ENCODE measurements at places on chromosomes 5 and 9.
A peak's percentile ranks its signal among the peaks of the same experiment; 100 is the strongest.

GRCh38 chr5:71924325-71924724, 182.9 kb upstream of the MAP1B start:
- DNase-seq, result no peak

GRCh38 chr5:119385536-119386128, 29.8 kb downstream of the TNFAIP8 start:
- DNase-seq, result no peak

DNA sequence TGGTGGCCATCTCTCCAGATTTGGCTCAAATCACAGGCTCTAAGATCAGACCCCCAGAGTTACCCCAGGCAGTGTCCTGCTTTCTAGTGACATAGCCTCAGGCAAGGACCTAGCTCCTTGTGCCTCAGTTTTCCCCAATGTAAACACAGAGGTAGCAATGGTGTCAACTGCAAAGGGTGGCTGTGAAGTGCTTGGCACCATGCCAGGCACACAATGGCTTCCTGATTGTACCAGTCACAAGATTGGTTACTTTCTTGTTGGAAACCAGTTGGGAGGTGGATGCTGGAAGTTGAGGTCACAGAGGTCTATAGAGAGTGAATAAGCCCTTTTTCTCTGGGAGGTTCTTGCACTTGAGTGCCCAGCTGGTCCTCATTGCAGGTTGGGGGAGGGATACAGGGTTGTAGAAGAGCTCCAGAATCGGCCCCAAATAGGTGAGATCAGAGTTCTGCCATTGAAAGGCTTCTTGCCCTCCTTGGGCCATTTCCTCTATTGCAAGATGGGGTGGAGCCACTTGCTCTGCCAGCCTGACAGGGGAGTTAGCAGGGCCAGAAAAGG, 2.3 kb downstream of the STKLD1 start:
- no peak for DNase-seq

DNA sequence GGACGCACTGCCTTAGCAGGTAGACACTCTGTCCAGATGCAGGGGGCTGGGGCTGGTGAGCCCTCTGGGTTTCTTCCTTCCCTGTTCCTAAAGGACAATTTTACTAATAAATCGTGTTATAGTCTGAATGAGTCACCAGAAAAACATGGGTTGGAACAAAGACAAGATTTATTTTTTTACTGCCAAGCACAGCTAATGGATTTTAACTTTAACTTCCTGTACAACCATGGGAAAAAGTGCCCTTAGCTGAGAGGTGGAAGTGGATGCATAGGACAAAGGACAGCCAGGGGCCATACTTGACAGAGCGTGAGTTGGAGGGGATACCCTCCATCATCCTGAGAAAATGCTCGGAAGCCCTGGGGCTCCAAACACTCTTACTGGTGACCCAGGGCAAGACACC, 300.7 kb downstream of the MSX2 start:
- no peak for DNase-seq

DNA sequence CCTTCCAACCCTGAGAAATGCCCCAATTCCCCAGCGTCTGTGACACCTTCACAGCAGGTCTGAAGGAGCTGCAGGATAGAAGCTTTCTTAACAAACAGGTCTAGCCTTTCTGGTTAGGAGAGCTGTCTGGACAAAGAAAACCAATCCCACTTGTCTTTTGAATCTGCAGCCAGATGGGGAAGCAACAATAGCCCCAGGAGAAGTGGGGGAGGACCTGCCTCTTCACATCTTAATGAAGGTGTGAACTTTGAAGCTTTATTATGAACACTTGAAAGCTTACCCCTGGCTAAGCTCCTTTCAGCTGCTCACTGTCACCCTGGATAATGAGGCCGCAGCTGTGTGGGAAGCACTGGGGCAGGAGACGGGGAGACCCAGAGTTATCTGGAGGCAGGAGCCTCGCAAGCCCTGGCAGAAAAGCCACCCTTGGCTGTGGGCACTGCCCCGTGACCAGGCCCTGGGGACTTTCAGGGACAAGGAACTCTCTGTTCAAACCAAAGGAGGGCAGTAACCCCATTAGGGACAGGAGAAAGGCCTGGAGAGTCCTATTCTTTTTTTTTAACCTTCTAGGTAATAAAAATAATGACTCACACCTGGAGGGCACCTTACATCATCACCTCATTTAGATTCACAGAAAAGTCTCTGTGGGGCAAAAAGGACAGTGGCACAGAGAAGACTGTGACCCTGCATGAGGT, 151.8 kb upstream of the RAD23B start:
- no peak for DNase-seq

DNA sequence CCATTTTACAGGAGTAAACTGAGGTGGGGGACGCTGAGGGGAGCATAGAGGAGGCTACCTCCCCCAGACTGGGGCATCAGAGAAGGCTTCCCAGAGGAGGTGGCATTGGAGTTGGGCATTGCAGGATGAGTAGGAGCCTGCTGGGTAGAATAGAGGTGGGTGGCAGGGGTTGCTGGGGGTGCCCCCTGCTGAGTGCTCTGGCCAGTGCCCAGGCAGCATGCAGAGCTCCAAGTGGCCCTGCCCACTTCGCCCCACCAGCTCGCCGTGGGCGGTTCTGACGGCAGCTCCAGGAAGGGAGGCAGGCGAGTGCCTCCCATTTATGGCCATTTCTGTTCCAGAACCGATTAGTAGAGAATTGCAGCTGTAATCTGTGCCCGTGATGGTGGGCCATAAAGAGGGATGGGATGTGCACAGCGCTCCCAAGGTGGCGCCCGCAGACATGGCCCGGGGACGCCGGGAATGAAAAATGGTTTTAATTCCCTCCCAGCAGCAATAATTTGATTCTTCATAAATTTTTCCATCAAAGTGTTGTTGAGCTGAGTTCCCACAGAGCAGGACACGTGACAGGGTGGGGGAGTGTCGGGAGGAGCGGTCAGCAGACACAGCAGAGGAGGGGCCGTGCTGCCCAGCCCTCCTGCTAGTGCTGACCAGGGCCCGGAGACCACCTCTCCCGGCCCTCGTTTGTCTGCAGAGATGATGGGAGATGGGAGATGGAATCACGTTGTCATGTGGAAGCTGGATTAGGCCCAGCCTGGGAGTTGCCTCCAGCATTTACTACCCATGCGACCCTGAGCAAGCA, 75.5 kb downstream of the LMX1B start:
- no peak for DNase-seq

- no peak for DNase-seq
Measured at GRCh38 chr9:91654527-91654926, 230.9 kb upstream of the NFIL3 start.

GRCh38 chr5:126269511-126269910, 153.7 kb upstream of the GRAMD2B start:
- no peak for DNase-seq

GRCh38 chr9:136193891-136194279, 11.0 kb downstream of the LHX3 start:
- no peak for DNase-seq

GRCh38 chr9:68685770-68686169, 19.3 kb upstream of the PIP5K1B start:
- DNase-seq, result no peak

GRCh38 chr9:108748776-108749175, 107.0 kb downstream of the ACTL7B start:
- no peak for DNase-seq

GRCh38 chr5:112127861-112128260, 291.2 kb downstream of the EPB41L4A start:
- DNase-seq, result no peak

DNA sequence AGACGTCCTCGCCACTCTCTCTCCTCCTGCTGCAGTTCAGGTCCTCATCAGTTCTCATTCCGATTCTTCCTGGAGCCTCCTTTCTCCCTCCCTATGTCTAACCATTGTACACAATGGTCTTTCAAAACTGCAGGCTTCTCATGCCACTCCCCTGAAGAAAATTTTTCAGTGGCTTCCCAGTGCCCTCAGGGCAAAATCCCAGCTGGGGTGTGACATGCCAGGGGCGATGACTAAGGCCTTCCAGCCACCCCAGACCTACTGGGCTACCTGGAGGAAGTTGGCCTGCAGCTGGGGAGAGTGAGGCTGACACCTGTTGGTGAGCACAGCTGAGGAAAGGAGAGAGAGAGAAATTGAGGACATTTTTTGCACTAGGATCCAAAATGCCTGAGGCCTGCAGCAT, 65.2 kb downstream of the SREK1 start:
- no peak for DNase-seq

DNA sequence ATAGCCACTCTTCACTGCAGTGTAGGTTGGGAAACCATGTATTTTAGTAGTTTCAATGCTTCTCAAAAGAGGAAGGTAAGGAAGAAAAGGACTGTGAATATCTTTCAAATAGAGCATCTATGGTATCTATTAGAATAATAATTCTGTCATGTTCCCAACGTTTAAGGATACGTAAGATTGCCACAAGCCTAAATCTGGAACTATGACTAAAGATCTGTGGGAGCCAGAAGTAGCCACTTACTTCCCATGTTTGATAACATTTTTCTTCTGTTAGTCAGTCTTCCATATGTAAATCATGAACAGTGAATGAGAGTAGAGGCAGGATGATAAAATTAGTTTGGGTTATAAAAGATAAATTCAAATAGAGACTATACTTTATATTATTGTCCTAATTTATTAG, 16.3 kb upstream of the MROH2B start:
- no peak for DNase-seq

- DNase-seq, result no peak
Measured at GRCh38 chr5:42361315-42361688, 61.9 kb upstream of the GHR start.

- no peak for DNase-seq
Measured at GRCh38 chr9:102840335-102840734, 154.8 kb upstream of the CYLC2 start.

- DNase-seq, result peak; percentile 62
Measured at GRCh38 chr9:134178768-134179551, 14.6 kb upstream of the RNU6ATAC start.

GRCh38 chr5:67807439-67807888, 408.1 kb upstream of the PIK3R1 start:
- DNase-seq, result no peak

- no peak for DNase-seq
Measured at GRCh38 chr5:81849770-81850367, 99.0 kb upstream of the SSBP2 start.

DNA sequence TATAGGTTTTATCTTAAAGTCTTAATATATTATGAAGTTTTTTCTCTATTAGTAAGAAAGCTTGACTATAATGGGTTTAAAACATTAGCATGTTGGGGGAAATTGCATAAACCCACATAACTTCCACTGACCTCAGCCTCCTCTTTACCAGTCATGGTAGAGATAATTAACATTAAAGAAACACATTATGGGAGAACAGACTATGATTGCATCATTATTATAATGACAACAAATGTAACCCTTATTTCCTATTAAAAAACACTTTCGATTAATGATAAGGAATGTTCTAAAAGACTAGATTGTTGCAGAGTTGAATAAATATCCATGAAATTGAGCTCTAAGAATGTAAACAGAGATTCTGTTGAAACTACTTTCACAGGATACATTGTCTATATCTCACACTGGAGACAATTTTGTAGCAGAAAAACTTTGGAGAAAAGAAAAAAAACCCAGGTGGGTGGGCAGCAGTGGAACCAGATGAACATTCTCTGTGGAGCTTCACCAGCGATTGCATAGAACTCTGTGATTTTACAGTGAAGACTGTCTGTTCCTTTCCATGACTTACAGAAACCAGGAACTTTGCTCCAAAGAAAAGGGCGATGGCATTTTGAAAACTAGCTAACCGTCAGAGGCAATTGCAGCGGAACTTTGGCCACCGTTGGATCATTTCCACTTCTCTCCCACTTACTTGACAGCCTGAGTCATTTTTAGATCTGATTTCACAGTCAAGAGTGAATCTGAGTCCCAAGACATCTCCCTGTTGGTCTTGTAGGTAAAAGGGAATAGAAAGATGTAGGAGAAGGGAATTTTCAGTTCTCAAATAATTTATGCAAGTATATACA, 21.0 kb upstream of the ERAP2 start:
- no peak for DNase-seq

- peak; percentile 65 for DNase-seq
Measured at GRCh38 chr9:20356403-20357036, 265.8 kb downstream of the MLLT3 start.

GRCh38 chr9:94758880-94759279, 32.4 kb downstream of the AOPEP start:
- DNase-seq, result no peak

DNA sequence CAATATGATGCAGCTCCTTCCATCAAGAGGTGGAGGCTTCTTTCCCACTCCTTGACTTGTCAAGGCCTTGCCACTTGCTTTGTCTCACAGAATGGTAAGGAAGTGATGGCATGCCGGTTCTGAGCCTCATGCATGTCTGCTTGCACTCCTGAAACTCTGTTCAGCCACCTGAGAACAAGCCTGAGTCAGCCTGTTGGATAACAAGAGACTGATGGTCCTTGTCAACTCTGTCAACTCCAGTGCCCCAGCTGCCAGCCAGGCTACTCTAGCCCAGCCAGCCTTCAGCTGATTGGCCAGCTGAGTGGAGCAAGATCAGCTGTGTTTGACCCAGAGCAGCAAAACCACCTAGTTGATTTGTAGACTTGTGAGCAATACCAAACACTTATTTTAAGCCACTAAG, 4.4 kb upstream of the TENT4A start:
- peak; percentile 25 for DNase-seq

DNA sequence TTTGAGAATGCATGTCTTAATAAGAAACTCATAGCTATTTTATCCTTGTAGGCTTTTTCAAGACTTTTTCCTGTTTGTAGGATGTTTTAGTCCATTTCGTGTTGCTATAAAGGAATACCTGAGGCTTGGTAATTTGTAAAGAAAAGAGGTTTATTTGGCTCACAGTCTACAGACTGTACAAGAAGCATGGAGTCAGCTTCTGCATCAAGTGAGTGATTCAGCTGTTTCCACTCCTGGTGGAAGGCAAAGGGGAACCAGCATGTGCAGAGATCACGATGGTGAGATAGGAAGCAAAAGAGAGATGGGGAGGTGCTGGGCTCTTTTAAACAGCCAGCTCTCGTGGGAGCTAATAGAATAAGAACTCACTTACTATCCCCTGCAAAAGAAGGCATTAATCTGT, 177.3 kb downstream of the ALDH1A1 start:
- DNase-seq, result no peak

- no peak for DNase-seq
Measured at GRCh38 chr5:164637931-164638521, 1132.6 kb downstream of the MAT2B start.

GRCh38 chr5:40813698-40814281, 15.6 kb upstream of the PRKAA1 start:
- DNase-seq, result no peak

DNA sequence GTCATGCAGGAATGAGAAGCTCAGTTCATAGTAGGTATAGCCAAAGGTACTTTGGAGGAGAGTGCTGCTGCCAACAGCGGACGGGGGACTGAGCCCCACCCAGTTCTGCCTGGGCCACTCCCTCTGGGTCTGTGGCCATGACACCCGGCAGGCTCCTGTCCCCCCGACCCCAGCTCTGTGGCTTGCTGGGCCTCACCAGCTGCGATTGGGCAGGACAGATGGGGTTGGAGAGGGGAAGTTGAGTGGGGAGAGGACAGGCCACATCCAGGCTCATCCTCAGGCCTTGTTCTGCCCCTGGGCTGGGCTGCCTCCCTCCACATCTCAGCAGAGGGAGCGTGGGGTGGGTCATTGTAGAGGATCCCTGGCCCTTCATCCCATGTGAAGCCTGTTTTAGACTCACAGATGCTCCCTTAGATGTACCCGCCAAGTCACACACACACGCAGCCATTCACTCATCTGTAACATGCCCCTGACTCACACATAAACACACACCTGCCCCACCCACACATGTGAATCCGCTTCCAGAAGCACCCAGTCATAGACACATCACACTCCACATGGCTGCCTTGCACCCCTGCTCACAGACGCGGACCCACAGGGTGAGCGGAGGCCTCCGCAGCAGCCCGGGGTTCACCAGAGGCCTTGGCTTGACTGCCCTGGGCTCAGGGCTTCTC, 48.8 kb downstream of the NTNG2 start:
- DNase-seq, result no peak
